NCI-H2081 (cell line): ENCODE measurements at places on chromosomes 7 and 10.

DNA sequence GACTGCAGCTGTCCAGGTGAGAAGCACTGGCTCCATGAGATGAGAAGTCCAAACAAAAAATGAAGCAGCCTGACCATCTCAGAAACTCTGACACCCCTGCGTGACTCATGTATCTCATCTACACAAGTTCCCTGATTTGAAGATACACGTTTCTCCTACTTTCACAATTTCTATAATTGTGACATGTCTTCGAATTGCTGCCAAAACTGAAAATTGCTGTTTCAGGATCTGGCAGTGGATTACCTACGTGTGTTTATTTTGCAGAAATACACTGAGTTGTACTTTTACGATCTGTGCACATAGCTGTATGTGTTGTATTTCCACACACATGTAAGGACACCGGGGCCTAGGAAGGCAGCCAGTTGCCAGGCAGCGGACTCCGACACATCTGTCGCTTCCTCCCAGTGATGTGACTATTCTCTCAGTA, 53.2 kb downstream of the LARP4B start:
- DNase-seq, result no peak

DNA sequence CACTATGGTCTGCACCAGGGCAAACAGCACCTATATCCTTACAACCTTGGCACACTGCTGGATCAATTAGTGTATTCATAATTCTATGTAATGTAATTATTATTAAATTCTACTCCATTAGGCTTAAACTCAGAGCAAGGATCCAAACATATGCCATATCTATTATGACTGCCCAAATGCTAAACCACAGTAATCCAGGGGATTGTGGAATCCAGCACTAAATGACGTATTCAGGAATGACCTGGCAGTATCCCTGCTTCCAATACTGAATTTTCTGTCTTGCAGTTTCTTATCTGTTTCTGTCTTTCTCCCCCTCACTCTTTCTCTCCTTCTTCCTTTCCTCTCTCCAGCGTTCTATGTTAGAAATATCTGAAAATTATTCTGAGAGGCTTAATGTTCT, 16.5 kb upstream of the UBE2D1 start:
- no peak for DNase-seq

DNA sequence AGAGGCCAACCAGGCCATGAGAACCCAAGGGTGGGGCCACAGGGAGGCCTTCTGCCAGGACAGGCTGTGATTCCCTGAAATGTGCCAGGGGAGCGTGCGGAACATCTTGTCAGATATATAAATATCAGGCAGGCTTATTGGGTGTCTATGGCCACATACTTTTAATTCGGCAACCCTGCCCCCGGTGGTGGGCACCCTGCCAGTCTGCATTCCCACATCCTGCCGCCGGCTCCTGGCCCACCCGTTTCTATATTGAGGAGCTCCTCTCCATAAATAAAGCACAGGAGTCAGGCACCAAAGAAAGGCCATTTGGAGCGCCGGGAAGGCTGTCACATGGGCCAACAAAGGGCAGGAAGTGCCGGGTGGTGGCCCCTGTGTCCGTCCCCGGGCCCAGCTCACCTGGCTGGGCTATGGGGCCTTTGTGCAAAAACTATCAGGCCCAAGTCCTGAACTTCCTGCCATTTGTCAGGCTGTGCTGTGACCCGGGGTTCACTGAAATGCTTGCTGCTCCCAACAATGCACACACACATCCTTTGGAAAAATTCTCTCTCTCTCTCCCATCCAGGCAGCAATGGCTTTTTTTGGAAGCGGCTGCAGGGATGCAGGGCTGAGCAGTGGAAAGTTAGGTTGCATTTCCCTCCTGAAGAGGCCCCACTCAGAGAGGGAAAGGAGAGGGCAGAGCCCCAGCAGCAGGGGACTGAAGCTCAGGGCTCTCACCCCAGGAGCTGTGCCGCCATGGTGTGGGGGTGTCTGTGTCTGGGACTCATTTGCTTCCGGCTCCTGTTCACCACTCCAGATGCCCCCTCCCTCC, 25.0 kb upstream of the PODXL start:
- DNase-seq, result no peak

GRCh38 chr10:59372543-59372942, 10.2 kb upstream of the FAM13C start:
- no peak for DNase-seq

DNA sequence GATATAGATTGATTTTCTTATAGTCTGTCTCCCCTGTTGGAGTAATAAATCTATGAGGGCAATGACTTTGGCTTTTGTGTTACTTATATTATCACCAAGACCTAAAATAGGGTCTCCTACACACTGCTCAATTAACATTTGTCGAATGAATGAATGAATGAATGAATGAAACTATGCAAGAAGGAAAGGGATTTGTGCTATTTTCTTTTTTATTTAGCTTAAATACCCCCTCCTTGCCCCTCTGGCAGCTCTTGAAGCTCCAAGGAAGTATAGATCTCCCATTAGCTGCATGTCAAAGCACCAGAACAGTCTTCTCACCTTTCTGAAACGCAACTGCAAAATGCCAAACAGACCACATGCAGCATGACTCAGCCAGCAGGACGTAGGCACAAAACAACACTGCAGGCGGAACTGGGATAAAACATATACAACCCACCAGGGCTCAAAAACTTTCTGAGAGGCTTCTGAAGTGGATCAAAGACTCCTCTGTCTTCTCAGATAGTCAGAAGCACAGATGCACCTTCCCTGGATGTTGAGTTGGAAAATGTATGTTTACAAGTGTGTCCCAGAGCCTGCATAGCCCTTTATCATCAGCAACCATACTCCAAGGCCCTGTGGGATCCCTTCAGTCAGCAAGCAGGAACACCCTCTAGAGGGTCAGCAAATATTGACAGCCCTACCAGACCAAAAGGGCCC, 187.8 kb downstream of the NPSR1 start:
- no peak for DNase-seq

- DNase-seq, result no peak
These were observed 62.7 kb downstream of the ADRA2A start for GRCh38 chr10:111139567-111139966.

GRCh38 chr10:88289342-88289741, 293.8 kb downstream of the RNLS start:
- no peak for DNase-seq

DNA sequence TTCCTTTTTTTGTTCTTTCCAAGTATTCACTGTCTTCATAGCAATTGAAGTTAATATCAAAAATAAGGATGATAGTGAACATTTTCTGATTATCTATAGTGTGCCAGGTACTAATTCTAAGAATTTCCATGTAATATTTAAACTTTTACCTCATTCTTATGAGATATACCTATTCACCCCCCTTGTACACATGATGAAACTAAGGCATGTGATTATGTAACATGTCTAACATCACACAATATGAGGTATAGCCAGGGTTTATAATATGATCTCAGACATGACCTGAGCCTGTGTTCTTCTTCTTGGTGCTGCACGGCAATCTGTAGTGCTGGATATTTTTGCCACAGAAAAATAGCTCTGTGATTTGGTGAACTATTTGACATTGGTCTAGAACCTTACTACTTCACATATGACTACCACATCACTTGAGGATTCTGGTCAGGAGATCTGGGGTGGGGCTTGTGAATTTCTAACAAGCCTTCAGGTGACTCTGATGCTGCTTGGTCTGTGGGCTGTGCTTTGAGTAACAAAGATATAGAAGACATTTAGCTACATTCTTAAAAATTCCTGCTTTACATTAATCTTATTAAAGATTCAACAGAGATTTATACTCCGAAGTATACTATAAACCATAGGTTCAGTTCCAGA, 79.1 kb downstream of the TRIM24 start:
- no peak for DNase-seq

DNA sequence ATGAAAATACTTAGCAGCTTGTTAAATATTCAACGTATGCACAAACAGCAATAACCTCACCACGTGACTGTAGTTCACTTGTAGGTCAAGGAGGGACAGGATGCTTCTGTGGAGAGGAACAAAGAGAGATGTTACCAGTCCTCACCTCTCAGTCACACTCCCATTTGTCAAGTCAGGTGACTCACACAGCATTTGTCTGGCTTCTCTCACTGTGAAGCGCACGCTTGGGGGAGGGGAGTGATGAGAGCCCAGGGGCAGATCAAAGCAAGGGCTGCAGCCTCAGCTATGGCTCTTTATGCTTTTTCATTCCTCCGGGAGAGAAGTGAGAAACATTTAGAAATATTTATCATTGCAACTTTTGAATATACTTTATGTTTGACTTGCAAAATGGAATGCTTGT, 2.9 kb upstream of the RBM20 start:
- no peak for DNase-seq

DNA sequence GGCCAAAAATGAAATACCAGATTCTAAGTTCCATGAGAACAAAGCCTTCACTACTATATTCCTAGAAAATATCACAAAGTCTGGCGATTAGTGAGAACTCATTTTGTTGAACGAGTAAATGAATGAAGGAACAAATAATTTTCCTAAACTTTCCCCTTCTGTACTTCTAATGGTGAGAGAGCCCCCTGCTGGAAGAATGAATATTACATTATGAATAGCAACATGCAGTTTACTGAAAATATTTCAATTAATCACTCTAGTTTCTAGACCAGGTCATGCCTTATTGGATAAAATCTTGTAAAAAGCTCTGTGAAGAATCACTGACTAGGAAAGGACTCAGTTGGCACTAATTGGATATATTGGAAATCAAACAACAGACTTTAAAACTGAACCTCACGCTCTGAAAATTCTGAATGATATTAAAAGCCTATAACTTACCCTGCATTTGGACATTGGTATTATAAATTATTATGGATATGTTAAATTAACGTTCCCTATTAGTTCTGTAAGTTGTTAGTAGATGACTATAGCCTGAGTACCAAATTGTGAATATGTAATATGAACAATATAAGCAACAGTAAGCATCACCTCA, 32.4 kb upstream of the MTPN start:
- DNase-seq, result peak; percentile 73

GRCh38 chr7:65750511-65751344, 122.1 kb upstream of the VKORC1L1 start:
- peak; percentile 95 for DNase-seq

DNA sequence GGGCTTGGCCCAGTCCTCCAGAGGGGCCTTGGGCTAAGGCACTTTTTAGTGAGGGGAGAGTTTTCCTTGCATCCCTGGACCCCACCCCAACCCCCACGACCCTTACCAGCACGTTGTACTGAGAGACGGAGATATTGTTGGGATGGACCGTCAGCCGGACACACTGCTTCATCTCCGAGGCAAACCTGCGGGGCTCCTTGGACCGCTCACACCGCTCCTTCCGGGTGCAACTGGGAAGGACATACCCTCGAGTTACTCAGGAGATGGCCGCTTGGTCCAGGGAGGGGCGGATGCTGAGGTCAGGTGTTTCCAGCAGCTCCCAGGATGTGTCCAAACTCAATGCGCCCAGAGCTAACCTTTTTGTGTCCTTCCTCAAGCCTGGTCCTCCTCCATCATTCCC, 348.0 kb downstream of the PLXNA4 start:
- DNase-seq, result no peak

GRCh38 chr10:32445036-32445435, 904 bp upstream of the CCDC7 start:
- DNase-seq, result no peak

DNA sequence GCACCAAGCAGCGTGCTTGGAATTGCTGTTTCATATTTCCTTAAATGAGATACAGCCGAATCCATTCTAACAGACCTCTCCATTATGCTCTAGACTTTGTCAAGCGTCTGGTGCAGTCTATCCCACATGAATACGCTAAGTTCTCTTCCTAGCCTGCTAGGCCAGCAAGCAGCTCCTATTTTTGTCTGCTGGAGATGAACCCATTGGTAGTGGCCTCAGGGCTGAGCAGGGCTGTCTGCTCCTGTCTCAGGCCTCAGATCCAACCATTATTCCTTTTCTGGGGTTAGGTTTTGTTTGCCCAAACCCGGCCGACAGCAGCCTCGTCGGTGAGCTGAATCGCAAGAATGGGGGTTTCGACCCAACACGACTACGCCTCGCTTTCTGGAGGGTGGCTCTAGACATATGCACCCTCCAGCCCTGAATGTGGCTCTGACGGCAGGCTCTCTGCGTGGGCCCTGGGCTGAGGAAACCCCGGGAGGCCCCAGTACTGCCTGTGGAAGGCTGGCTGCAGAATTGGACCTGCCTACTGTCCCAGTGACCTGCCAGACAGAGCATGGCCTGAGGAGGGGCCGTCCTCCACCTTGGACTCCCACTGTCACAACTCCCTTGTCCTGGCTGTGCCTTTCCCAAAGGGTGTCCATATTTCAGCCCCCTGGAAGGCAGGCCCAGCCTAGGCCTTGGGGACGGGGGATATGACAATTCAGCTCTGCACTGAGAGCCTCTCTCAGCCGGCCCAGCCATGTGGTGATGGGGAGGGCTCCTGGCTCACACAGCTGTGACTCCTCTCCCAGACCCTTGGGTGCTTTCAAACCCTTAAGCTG, 267.9 kb upstream of the TCERG1L start:
- no peak for DNase-seq

DNA sequence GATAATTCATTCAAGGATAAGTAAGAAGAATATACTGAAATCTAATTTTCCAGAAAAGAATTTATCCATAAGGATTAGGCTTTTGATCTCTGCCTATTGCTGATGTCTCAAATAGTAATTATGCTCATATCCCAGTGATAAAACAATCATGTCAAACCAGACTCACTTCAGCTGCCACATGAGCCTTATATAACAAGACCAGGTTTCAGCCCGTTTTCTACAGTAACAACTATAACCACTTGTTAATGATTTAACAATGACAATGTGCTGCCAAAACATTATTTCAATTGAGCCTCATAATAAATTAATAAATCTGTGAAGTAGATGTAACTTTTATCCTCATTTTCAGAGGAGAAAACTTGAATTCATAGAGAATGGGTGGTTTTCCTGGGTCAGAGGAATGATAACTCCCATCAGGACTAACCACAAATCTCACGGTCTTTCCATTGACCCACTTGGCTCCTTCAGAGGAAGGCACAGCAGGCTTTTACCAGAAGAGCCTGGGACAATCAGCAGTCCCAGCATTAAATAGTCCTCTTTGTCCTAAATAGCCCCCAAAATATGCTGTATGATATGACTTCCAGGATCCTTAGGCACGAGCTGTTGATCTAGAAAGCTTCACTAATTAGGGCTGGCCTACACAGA, 42.5 kb upstream of the SLIT1 start:
- DNase-seq, result no peak

DNA sequence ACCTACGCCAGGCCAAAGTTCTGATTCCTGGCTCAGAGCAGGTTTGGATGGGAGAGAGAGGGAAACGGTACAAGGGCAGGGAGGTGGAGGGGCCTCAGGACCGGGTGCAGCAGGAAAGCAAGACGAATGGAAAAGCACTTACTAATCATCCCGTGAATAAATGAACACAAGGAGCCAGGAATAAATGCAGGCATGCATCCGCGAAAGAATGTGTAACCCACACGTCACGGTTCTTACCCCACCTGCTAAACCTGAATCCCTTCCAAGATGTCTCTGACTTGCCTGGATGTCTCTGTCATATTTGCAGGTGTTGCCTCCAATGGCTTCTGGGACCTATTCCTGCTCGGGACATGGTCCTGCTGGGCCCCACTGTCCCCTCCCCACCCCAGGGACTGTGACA, 335.2 kb upstream of the RNF32 start:
- DNase-seq, result no peak

GRCh38 chr10:122567056-122567660, 6.6 kb downstream of the DMBT1 start:
- DNase-seq, result no peak
